Left kidney (tissue), 8 donors: ENCODE measurements at places on chromosomes 6 and 20. TPM values are rescaled to one million over a fixed set of nuclear protein-coding genes. Genes with fewer than 3 reads are reported as not detected.

SLC2A10 gene
- polyA plus RNA-seq = 16.6 TPM

PPP1R3G gene
- 1.8 TPM for polyA plus RNA-seq

DLL1 gene
- 8.2 TPM for polyA plus RNA-seq

IPCEF1 gene
- polyA plus RNA-seq = 8.9 TPM

GRCh38 chr6:159832946-159833345, 32.9 kb downstream of the PNLDC1 start:
- DNase-seq = no peak

- DNase-seq = no peak
Observed at GRCh38 chr6:150914372-150914771, 48.9 kb downstream of the MTHFD1L start.

- DNase-seq = peak; percentile 46
Observed at GRCh38 chr20:34165018-34165619, 53.1 kb upstream of the EIF2S2 start.

GRCh38 chr6:18161431-18161830, 6.2 kb downstream of the KDM1B start:
- no peak for DNase-seq

- DNase-seq = no peak
Observed at GRCh38 chr6:42336431-42336830, 115.3 kb downstream of the TRERF1 start.

GRCh38 chr6:140601021-140601808, 1226.8 kb upstream of the CITED2 start:
- no peak for DNase-seq

GRCh38 chr6:152270301-152270925, 366.7 kb downstream of the SYNE1 start:
- DNase-seq = no peak

GRCh38 chr6:169837529-169838250, 86.3 kb downstream of the ERMARD start:
- no peak for DNase-seq

GRCh38 chr6:52575502-52575892, 1.4 kb downstream of the TRAM2 start:
- no peak for DNase-seq
